ENCODE measurements at places on chromosomes 4 and X. TPM values are rescaled to one million over a fixed set of nuclear protein-coding genes. Genes with fewer than 3 reads are reported as not detected.

The TAF7L gene
- 0.41 TPM for total RNA-seq

DNA sequence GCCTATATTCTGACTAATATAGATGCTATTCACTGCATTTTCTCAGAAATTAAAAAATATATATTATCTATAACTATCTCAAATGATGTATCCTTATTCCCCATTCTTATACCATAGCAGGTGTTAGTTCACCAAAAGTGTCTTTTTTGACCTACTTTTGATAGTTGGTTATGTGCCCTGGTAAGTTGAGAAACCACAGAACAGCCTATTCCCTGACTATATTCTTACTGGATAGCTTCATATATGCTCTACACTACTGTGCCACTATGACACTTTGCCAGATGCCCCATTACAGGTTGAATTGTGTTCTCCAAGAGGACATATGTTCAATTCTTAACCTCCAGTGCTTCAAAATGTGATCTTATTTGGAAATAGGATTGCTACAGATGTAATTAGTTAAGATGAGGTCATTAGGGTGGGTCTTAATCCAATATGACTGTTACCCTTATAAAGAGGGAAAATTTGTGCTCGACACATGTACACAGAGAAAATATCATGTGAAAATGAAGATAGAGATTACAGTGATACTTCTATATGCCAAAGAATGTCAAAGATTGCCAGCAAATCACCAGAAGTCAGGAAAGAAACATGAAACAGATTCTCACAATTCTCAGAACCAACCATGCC lies 76.1 kb downstream of the LRBA start:
- DNase-seq = no peak

GRCh38 chrX:134542485-134542884 lies 82.5 kb downstream of the HPRT1 start:
- DNase-seq = no peak

The CD38 gene
- total RNA-seq = 1.6 TPM

DNA sequence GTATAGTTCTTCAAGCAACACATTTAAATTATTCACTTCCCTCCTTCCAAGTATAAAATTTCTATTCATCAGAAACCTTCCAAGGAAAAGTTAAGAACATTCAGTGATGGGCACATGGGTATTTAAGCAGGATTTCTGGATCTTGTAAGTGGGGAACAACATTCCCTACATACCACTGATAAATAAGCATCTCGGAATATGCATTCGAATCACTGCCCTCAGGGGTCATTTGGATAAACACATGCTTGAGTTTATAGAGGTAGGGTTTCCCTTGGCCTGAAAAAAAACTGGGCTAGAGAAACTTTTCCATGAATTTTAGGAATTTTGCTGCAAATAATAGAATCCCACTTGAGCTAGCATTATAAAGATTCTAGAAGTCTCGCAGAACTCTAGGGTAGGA lies 143.9 kb downstream of the SOX3 start:
- no peak for DNase-seq

- DNase-seq = no peak
Observed at GRCh38 chr4:158809611-158810486, 41.0 kb downstream of the FNIP2 start.

DNA sequence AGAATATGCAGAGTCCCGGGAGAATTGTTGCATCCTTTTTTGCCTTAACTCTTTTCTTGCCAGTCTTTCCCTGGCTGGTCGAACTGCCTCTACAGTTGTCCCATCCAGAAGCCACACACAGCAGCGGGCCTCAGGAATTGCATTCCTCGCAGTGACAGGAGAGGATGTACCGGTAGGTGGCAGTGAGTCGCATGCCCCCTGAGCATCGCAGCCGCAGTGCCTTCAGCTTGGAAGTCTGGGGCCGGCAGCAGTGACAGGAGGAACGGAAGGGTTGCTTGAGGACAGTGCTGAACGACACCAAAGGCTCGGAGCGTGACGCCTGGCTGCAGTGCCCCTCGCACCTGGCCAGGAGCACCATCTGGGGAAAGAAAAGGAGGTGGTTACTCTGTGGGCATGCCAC lies 23.5 kb downstream of the NDP start:
- DNase-seq = no peak

Measured in frontal cortex (tissue), 4 donors.